Mesothelial cell of epicardium (in vitro differentiated cells): ENCODE measurements at places on chromosomes 5 and 9. TPM values are rescaled to one million over a fixed set of nuclear protein-coding genes. Genes with fewer than 3 reads are reported as not detected.

- DNase-seq = no peak
- H3K4me1 ChIP-seq = peaks cover 8% of the 10 kb centered on the region
Measured at GRCh38 chr5:88483964-88484672, 215.5 kb upstream of the TMEM161B start.

GRCh38 chr5:158736150-158736870, 363.4 kb downstream of the EBF1 start:
- DNase-seq = no peak
- peaks cover 7% of the 10 kb centered on the region for H3K4me1 ChIP-seq
- H3K27me3 ChIP-seq = peaks cover 78% of the 10 kb centered on the region
- no peak overlapping the region for H3K4me3 ChIP-seq
- H3K27ac ChIP-seq = no peak overlapping the region
- H3K36me3 ChIP-seq = no peaks in the 10 kb centered on the region

DNA sequence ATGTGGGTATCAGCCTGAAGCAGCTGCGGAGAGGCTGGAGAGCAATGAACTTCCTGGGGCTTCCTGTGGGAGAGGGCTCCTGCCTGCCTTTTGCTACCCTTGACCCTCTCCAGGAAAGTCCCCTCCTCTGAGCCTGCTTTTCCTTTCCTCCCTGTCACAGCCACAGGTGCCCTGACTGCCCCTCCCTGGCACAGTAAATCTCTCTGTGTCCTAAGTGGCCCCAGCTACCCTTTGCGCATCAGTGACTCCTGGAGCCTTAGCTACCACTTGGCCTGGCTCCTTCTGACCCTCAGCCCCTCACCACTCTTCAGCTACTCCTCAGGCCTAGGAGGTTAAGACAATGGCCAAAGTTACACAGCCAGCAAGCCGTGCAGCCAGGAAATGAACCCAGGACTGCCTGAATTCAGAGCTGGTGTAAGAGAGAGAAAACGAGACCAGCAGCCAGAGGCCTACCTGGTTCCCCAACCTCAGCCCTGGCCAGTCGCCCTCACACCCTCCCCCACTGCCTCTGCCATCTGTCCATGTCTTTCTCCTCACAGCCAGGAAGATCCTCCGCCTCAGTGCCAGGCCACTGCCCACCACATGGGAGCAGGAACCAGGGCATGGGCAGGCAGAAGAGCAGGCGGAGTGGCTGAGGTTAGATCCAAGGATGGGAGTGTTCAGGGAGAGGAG, 18.6 kb downstream of the CNTFR start:
- no peak overlapping the region for H3K4me3 ChIP-seq
- peaks cover 2% of the 10 kb centered on the region for H3K36me3 ChIP-seq
- peak overlapping the region; percentile 40 for H3K27ac ChIP-seq
- DNase-seq = no peak

CNTNAP3B gene
- total RNA-seq = 5.2 to 5.6 TPM (median 5.6 TPM) in 3 replicates

- H3K4me3 ChIP-seq = no peak overlapping the region
- no peak overlapping the region for H3K27ac ChIP-seq
- H3K27me3 ChIP-seq = no peaks in the 10 kb centered on the region
- peaks cover 15% of the 10 kb centered on the region for H3K4me1 ChIP-seq
Measured at GRCh38 chr9:130239741-130240241, 25.8 kb upstream of the HMCN2 start.

DNA sequence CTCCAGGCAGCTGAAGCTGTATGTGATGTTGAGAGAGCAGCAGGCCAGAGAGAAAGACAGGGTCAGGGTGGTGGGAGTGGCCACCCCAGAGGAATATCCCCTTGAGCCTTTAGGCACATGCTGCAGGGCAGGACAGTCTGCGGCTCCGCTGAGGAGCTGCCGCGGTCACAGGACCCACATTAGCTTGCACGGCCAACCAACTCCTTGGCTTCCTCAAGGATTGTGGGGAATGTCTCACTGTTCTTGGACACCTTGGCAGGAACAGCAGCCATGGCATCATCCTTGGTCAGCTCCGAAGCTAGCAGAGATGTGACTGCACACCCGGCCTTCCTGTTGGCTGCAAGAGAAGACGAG, 27.8 kb downstream of the PCDHGC5 start:
- no peaks in the 10 kb centered on the region for H3K27me3 ChIP-seq
- no peak for DNase-seq
- H3K27ac ChIP-seq = peak overlapping the region; percentile 95
- H3K36me3 ChIP-seq = peaks cover 17% of the 10 kb centered on the region
- peaks cover 47% of the 10 kb centered on the region for H3K4me1 ChIP-seq
- no peak overlapping the region for H3K4me3 ChIP-seq

GRCh38 chr9:4984171-4984620, 876 bp upstream of the JAK2 start:
- peaks cover 3% of the 10 kb centered on the region for H3K27me3 ChIP-seq
- no peak for DNase-seq
- H3K4me1 ChIP-seq = peaks cover 18% of the 10 kb centered on the region
- H3K36me3 ChIP-seq = no peaks in the 10 kb centered on the region
- peak overlapping the region; percentile 94 for H3K4me3 ChIP-seq

DNA sequence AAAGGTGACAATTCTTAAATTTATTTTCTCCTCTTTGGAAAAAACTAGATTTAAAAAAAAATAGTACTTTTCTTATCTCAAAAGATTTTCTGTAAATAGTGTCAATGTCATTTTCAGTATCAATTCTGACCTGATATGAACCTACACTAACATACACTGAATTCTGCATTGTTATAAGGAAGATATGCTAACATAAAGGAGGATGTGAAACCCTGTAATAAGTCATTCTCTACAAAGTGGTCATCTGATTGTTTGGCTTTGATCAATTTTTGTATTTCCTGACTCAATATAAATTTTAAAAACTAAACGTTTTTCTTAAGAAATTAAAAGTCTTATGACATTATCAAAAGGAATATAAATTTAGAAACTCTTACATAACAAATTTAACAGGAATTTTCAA, 233.6 kb upstream of the EDIL3 start:
- H3K27me3 ChIP-seq = no peaks in the 10 kb centered on the region
- H3K4me1 ChIP-seq = peaks cover 10% of the 10 kb centered on the region
- no peak for DNase-seq

DNA sequence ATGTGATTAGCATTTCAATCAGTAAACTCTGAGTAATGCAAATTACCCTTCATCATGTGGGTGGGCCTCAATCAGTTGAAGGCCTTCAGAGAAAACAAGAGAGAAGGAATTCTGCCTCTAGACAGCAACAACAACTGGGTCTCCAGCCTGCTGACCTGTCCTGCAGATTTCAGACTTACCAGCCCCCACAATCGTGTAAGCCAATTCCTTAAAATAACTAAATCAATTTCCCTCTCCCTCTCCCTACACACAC, 41.7 kb upstream of the FBXW11 start:
- no peaks in the 10 kb centered on the region for H3K27me3 ChIP-seq
- H3K4me3 ChIP-seq = no peak overlapping the region
- no peak for DNase-seq
- H3K27ac ChIP-seq = no peak overlapping the region

CTXN3 gene
- not detected in 3 replicates for total RNA-seq

- H3K27me3 ChIP-seq = no peaks in the 10 kb centered on the region
- H3K4me1 ChIP-seq = no peaks in the 10 kb centered on the region
- no peak overlapping the region for H3K27ac ChIP-seq
- H3K36me3 ChIP-seq = no peaks in the 10 kb centered on the region
- DNase-seq = no peak
Measured at GRCh38 chr5:124544366-124545055, 201.9 kb downstream of the ZNF608 start.

GRCh38 chr5:16742938-16743337, 126.1 kb upstream of the RETREG1 start:
- DNase-seq = no peak
- H3K27ac ChIP-seq = no peak overlapping the region
- no peaks in the 10 kb centered on the region for H3K27me3 ChIP-seq
- H3K36me3 ChIP-seq = peaks cover 6% of the 10 kb centered on the region
- peaks cover 32% of the 10 kb centered on the region for H3K4me1 ChIP-seq
- H3K4me3 ChIP-seq = no peak overlapping the region

DNA sequence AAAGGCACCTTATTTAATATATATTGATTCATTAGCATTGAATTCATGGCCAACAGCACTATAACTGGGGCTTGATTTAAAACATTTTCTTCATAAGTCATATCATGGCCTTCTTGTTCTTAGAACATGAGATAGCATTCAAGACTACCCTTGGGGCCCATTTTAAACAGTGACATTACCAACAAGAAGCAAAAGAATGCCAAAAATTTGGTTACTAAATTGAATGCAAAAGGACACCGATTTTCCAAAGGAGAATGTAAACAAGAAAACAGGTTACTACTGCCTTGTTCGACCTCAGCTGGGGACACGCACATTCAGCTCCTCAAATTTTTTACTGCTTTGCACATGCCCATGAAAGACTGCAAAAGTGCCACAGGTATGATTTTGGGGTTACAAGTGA, 219.4 kb upstream of the TLE4 start:
- peaks cover 4% of the 10 kb centered on the region for H3K4me1 ChIP-seq
- H3K27ac ChIP-seq = no peak overlapping the region
- H3K36me3 ChIP-seq = no peaks in the 10 kb centered on the region
- DNase-seq = no peak

- H3K4me3 ChIP-seq = no peak overlapping the region
- no peaks in the 10 kb centered on the region for H3K27me3 ChIP-seq
- no peaks in the 10 kb centered on the region for H3K36me3 ChIP-seq
- no peak overlapping the region for H3K27ac ChIP-seq
Measured at GRCh38 chr9:70484232-70485130, 70.0 kb upstream of the KLF9 start.

DNA sequence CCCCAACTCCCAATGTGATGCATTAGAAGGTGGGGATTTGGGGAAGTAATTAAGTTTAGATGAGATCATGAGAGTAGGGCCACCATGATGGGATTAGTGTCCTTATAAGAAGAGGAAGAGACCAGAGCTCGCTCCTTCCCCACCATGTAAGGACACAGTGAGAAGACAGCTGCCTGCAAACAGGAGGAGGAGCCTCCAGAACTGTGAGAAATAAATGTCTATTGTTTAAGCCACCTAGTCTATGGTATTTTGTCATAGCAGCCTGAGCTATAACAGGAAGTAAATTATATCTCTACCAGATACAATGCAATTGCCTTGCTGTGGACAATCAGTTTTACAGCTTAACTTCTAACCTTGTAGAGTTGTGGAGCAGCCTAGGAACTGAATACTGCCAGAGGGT, 58.0 kb downstream of the ANKRD33B start:
- no peak overlapping the region for H3K27ac ChIP-seq
- H3K27me3 ChIP-seq = no peaks in the 10 kb centered on the region
- DNase-seq = no peak
